Kidney capillary endothelial cell (primary cell): ENCODE measurements at places on chromosomes 4 and X.

GRCh38 chr4:177951026-177951425, 508.8 kb upstream of the AGA start:
- DNase-seq, result no peak

- DNase-seq, result no peak
Measured at GRCh38 chr4:156811963-156812362, 159.6 kb downstream of the PDGFC start.

DNA sequence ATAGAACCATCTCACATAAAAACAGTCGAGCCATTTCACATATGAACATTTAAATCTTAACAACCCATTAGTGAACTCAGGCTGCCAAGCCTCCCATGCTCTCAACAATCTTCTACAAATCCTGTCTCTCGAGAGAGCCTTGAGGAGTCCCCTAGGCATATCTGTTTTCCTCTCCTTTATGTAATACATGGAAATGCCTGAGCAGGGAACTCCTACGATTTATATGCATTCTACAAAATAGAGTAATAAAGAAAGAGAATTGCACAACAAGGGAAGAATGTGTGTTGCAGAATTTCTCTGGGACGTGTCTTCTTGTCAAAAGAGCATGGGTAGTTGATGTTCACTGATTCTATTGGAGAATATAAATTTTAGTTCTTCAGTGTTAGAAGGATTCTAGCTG, 101.8 kb upstream of the VCX2 start:
- DNase-seq, result no peak

DNA sequence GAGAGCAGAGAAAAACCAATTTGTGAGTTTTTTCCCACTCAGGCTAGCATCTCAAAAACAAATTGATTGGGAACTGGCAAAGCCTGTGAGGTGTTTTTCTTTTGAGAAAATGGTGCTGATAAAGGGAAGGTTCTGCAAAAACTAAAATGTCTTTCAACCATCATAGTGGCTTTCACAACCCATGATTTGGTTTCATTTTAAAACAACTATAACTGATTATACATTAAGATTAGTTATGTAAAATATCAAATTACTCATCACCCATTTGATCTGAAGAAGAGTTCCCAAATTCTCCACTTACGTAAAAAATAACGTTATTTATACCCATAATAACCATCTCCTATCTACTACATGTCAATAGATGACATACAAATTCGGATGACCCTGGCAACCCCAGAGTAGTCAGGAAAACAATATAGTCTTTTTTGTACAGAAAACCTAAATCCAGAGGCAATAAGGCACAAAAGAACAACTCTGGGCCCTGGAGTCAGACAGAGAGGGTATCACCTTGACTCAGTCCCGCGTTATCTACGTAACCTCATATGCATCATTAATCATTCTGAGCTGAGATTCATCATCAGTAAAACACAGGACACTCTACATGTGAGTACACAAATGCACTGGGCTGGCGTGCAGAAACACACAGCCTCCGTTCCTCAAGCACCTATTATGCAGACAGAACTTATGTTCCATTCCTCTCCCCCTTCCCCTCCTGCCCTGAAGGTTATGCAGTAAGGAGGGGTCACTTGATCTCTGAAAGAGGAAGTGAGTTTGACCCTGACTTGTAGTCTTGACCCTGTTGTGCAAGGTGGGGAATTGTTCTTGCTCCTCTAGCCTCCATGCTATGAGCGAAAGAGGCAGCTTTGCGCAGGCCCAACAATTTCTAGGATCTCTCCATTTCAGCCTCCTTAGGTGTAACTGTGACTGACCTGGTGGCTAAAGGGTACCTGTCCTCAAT, 82.2 kb downstream of the SLC9A7 start:
- DNase-seq, result no peak

DNA sequence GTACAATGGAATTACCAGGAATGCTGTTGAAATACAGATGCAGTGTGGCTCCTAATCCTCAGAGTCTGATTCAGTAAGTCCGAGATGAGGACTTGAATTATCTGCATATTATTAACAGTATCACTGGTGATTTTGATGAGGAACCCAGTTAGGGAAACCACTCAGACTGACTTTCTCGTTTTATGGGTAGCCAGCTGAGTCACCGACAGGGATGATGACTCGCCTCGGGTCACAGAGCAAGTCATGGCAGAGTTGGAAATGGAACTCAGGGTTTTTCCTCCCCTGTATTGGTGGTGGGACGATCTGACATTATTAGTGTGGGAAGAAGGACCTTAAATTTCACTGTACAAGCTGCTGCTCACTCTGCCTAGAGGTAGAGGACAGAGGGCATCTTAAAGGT, 51.3 kb downstream of the RTL9 start:
- DNase-seq, result peak; percentile 39

GRCh38 chr4:72338060-72338459, 231.0 kb downstream of the ADAMTS3 start:
- no peak for DNase-seq

DNA sequence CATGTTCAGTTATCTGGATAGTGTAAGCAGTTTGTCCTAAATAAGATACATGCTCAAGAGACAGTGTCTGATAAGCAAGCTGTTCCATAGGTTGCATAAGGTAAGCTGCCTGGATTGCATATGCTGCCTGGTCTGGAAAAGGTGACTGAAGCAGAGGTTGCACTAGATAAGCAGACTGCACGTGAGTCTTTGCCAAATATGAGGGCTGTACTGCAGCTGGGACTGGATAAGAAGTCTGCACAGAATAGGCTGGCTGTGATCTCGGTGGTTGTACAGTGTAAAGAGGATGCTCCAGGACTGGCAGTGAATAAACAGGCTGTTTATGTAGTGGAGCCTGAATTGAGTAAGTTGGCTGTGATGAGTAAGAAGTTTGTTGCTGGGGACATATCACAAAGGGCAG, 68.9 kb downstream of the WNK3 start:
- DNase-seq, result no peak

DNA sequence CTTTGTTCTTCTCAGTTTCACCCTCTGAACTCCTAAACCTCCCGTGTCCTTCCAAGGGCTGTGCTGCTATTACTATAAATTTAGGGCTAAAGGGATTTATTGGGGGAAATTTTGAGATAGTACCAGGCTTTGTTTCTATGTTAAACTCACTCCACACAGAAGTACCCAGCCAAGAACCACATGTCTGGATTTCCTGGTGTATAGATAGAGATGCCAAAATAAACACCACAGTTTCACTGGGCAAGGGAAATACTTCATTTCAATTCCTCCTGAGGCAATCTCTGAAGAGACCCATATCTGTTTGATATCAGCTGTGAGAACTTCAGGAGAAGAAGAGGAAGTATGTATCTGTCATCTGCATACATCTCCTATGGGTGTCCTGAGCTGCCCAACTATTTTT, 21.7 kb upstream of the CLNK start:
- no peak for DNase-seq

GRCh38 chrX:19837648-19838047, 49.8 kb downstream of the SH3KBP1 start:
- no peak for DNase-seq

DNA sequence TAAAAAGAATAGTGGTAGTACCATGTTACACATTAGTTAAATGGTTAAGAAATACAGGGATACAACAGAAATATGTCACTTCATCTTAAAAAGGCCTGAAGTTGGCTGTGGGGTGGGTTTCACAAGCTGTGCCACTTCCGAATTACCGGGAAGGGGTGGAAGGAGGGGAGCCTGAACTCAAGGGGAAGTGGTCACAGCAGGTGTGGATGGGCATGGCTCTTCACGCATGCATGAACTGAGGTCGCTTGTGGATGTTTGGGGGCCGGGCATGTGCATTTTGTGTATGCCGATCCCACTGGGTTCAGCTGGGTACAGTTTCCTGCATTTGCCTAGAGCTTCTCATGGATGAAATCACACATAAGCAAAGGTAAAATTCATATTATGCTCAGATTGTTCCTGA, 64.9 kb downstream of the CLCN4 start:
- DNase-seq, result no peak

GRCh38 chr4:57607566-57608180, 497.5 kb upstream of the IGFBP7 start:
- DNase-seq, result no peak

DNA sequence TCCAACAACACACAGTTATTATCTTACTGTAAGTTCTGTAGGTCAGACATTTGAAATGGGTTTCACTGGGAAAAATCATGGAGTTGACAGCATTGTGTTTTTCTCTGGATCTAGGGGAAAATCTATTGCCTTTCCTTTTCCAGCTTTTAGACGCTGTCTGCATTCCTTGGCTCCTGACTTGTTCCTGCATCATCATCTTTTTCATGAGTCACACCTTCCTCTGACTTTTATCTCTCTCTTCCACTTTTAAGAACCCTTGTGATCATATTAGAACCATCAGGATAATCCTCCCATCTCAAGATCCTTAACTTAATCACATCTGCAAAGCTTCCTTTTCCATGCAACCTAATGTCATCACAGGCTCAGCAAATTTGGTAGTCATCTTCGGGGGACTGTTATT, 1454.8 kb downstream of the RPA4 start:
- peak; percentile 3 for DNase-seq

DNA sequence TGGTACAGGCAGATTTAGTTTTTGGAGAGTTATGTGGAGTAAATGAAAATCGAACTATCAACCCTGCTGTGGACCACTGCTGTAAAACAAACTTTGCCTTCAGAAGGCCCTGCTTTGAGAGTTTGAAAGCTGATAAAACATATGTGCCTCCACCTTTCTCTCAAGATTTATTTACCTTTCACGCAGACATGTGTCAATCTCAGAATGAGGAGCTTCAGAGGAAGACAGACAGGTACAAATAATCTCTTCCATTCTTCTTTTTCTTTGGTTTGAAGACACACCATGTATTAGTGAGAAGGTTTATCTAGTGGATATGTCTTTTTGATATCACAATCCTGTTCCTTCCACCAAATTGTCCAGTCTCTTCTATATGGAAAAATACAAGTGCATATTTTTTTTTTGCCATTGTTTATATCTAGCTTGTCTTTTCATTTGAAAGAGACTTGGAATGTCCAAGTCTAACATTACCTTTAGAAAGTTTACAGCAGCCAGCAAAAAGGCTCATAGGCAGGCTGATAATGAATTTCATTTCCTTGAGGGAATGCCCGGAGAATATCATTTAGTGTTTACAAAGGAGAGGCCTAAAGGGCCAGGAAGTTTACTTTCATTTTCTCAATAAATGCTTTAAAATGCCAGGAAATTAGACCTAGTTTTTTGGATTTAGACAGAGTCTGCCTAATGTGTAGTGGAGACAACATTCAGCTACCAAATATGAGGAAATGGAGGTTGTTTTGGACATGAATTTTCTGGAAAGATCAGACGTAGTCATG, 18.6 kb downstream of the AFM start:
- DNase-seq, result peak; percentile 10

DNA sequence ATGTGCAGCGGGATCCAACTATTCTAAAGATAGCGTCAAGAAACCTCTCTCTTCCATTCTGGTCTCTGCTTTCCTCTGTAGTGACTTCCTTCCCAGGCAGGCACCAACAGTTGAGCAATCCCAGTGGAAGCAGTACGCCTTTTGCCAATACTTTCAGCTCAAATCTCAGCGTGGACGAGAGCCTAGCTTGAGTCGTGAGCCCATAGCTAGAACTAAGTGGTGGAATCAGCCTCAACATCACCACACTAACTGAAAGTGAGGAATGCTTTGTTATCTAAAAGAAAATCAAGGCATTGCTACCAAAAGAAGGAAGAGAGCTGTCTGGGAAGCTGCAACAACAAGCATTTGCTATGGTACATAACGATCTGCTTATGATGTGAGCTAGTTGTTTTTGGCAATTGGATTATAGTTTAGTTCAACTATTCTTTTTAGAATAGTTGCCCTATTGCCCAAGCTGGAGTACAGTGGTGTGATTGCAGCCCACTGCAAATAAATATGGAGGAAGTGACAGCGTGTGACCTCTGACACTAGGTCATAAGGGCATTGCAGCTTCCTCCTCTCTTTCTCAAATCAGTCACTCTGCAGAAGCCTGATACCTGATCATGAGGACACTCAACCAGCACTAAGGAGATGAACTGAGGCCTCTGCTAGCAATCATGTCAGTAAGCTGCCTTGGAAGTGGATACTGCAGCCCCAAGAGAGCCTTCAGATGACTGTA, 24.7 kb upstream of the FRYL start:
- DNase-seq, result no peak

GRCh38 chr4:13396161-13396560, 88.0 kb downstream of the RAB28 start:
- DNase-seq, result no peak

- DNase-seq, result no peak
Measured at GRCh38 chr4:7487502-7487901, 52.8 kb upstream of the PSAPL1 start.

GRCh38 chrX:47218920-47219815, 687 bp downstream of the CDK16 start:
- DNase-seq, result no peak

DNA sequence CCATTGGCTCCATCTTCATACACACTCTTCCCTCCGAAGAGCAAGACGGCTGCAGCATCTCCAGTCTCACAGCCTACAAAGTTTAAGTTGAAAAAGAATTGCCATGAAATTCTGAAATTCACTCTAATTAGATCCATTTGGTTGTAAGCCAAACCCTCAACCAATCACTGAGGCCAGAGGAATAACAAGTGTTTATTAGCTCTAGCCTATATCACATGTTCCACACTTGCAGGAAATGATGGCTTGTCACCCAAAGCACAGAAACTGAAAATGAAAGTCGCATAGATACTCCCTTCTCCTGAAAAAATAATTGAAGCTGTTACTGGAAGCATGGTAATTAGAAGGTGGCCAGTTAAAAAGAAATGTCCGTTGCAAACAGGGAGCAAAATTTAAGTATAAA, 1071.8 kb downstream of the CCSER1 start:
- no peak for DNase-seq

DNA sequence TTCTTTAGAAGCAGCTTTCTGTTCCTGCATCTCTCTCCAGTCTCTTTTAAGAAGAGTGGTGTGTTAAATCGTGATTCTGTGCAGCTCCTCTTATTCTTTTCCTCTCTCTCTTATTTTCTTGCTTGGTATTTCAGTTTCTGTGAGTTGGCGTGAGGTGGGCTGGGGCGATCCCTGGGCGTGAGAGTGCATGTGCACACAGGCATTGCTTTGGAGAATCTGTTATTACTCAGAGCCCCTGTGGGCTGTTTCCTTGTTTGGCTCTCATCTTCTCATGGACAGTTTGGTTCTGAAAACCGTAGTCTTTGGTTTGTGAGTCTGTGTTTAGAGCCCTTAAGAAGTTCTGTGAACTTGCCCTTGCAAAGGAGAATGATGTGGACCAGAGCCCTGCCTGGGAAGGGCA, 97.2 kb upstream of the CLNK start:
- DNase-seq, result no peak

GRCh38 chr4:123649645-123650391, 253.2 kb downstream of the SPRY1 start:
- DNase-seq, result no peak

DNA sequence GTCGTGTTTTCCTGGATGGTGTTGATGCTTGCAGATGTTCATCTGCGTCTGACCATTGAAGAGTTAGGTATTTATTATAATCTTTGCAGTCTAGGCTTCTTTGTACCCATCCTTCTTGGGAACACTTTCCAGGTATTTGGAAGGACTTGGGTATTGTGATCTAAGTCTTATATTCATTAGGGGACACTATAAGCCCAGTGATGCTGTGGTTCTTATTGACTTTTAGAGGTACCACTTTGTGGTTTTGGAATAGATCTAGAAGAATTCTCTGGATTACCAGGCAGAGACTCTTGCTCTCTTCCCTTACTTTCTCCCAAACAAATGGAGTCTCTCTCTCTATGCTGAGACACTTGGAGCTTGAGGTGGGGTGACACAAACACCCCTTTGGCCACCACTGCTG, 41.6 kb downstream of the AFM start:
- no peak for DNase-seq
